Body of pancreas (tissue), 4 donors: ENCODE measurements at places on chromosomes 2 and 18.

- DNase-seq = no peak
Measured at GRCh38 chr18:24246143-24246542, 107.3 kb downstream of the CABYR start.

- no peak for DNase-seq
Measured at GRCh38 chr18:37305066-37305465, 260.5 kb downstream of the CELF4 start.

GRCh38 chr2:159152128-159152778 lies 134.2 kb downstream of the WDSUB1 start:
- no peak for DNase-seq

GRCh38 chr2:221680548-221680947 lies 108.4 kb upstream of the EPHA4 start:
- DNase-seq = no peak

DNA sequence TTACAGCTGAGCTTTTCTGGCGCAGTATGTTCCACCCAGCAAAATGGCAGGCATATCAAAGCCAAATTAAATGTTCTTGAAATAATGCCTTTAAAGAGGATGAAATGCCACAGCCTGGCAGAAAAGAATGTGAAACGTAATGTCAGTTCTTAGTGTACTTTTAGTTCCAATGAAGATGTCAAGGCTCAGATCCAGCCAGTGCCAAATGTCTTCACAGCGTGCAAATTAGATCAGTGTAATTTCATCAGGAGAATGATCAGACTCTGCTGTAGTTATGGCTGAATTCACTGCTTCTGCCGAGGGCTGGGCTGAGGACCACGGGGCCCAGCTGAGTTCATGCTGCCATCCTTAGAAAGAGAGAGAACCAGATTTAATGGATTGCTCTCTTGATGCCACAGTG lies 78.7 kb upstream of the ITGA4 start:
- no peak for DNase-seq

DNA sequence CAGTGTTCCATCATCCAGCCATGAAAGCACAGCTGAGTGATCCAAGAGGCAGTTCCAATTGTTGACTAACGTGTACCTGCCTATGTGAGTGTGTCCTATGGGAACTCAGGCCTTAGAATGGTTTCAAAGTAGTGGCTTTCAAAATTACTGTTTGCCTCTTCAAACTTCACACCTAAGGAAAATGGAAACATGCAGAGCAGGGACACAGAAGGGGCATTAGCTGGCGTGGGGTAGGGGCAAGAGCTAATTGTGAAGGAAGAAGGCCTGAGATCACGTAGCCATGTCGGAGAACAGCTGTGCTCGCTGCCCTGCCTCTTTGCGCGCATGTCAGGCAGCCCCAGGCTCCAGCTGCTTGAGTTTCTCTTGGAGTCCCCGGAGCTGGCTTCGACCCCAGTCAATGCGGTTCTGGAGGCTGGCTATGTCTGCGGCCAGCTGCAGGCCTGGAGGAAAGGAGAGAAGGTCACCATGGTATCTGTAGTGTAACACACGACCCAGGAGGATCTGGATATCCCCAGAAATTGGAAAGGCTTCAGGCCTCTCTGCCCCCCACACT lies 3.8 kb upstream of the IMP4 start:
- DNase-seq = no peak

GRCh38 chr2:121650315-121650930 lies 1.2 kb upstream of the CLASP1 start:
- DNase-seq = no peak

DNA sequence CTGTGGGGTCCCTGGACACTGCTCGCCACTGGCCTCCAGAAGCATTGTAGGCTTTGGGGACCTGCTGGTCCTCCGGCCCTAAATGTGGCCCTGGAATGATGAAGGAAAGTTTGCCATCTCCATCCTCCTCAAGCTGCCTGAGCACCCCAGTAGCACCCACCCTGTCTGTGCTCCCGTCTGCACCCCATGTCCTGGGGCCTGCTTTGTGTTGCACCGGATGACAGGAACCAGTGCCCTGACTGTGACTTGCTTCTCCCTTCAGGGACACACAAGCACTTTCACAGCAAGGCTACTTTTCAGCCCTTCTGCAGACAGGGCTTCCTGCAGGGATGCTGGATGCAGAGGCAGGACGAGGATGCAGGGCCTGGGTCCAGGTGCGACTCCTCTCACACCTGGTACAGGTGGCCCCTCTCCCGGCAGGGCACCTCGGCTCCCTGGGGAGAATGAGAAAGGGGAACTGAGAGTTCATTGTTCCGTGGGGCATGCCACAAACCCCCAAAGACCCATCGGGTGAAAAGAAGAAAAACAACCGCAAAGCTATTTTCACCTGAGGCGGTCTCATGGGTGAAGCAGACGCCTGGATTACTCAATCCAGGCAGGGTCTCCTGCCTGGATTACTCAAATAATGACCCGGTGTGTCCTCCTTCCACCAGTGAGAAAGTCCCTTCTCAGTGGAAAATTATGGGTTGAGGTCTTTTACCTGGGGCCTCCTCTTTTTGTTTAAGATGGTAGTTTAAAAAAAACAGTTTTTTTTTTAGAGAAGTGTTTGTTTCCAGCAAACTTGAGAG lies 74.9 kb downstream of the LONRF2 start:
- DNase-seq = no peak

GRCh38 chr18:55566456-55566935 lies 21.5 kb downstream of the TCF4 start:
- no peak for DNase-seq

GRCh38 chr18:23143016-23143814 lies 7.9 kb downstream of the CABLES1 start:
- no peak for DNase-seq

DNA sequence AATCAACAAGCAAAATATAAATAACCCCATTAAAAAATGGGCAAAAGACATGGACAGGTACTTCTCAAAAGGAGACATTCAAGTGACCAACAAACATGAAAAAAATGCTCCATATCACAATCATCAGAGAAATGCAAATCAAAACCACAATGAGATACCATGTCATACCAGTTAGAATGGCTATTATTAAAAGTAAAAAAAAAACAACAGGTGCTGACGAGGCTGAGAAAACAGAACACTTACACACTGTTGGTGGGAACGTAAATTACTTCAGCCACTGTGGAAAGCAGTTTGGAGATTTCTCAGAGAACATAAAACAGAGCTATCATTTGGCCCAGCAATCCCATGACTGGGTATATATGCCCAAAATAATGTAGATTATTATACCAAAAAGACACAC lies 69.1 kb downstream of the CWC22 start:
- no peak for DNase-seq

GRCh38 chr18:80200932-80201672 lies 46.2 kb downstream of the PARD6G start:
- no peak for DNase-seq

DNA sequence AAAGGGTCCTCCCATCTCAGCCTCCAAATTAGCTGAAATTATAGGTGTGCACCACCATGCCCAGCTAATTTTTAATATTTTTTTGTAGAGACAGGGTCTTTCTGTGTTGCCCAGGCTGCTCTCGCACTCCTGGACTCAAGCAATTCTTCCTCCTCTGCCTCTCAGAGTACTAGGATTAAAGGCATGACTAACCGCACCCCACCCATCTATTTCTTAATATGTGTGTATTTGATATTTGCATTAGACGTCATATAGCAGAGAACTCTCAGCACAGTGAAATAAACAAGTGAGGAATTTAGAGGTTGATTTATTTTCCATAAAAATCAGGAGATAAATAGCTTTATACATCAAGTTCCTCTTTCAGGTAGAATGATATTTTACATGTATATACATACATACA lies 213.5 kb downstream of the FSIP2 start:
- no peak for DNase-seq

- DNase-seq = peak; percentile 93
Measured at GRCh38 chr18:34493099-34493544, 217.0 kb upstream of the DTNA start.

- DNase-seq = no peak
Measured at GRCh38 chr2:177161741-177162460, 50.7 kb upstream of the HNRNPA3 start.

DNA sequence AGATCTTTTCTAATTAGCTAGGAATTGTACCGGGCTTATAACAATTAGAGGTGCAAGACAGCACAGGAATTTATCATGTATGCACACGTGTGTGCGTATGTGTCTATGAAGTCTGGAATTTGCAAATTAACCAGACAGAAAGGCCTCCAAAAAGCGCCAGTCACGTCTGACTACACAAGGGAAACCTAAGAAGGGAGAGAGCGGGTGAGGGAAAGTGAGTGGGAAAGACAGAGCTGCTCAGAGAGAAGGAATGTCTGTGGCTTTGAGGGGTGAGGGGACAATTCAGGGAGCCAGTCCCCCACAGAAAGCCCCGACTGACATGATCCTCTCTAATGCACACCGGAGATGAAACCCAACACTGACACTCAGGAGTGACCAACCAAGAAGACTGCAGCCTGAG lies 197.7 kb upstream of the SH3BP4 start:
- DNase-seq = no peak

GRCh38 chr2:203662951-203663350 lies 43.5 kb upstream of the CD28 start:
- no peak for DNase-seq

GRCh38 chr18:30987467-30988241 lies 54.9 kb downstream of the DSC3 start:
- DNase-seq = peak; percentile 40

- peak; percentile 15 for DNase-seq
Measured at GRCh38 chr2:17877811-17878280, 621 bp upstream of the KCNS3 start.

DNA sequence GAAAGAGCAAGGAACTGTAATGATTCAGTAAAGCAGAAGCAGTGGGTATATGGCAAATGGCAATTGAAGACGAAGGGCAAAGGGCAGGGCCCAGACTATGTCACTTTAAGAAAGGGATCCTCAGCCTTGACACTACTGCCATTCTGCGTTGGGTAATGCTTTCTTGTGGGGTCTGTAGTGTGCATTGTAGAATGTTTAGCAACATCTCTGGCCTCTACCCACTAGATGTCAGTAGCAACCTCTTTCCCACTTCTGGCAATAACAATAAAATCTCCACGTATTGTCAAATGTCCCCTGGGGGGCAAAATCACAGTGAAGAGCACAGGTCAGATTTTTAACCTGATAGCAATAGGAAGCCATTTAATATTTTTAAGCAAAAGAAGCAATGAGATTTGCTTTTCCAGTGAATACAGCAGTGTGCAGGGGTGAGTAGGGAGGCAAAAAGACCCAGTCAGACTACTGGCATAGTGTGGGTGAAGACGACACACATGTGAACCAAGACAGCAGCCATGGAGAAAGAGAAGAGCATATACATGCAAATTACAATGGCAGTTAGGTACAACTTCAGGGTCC lies 209.5 kb downstream of the DYM start:
- no peak for DNase-seq

DNA sequence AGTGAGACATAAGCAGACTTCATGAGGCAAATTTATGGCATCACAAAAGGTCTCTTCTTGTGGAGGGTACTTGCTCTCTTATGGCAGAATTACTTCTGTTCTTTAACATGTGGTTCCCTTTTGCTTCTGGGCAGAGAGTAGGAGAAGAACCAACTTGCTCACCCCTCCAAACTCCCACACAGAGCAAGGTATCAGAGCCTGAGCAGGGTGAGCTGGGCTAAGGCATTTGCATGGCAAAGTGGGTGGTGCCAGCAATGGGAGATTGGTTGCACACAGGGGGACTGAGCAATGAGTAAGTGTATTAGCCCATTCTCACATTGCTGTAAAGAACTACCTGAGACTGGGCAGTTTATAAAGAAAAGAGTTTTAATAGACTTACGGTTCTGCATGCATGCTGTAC lies 64.2 kb upstream of the ITGB6 start:
- DNase-seq = no peak

DNA sequence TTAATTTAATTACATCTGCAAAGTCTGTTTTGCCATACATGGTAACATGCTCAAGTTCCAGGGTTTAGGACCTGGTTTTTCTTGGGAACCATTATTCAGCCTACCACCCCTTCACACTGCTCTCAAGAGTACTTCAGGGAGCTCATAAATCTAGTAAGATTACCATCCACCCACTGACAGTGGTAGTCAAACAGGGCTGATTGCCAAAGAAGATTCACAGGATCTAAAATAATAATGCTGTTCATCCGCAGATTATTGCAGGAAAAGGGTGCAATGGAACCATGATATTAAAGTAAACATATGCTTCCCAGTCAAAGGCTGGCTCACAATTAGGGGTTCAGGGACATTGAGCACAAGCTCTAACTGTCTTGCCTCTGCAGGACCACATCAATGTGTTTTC lies 148.0 kb upstream of the CYRIA start:
- DNase-seq = no peak

DNA sequence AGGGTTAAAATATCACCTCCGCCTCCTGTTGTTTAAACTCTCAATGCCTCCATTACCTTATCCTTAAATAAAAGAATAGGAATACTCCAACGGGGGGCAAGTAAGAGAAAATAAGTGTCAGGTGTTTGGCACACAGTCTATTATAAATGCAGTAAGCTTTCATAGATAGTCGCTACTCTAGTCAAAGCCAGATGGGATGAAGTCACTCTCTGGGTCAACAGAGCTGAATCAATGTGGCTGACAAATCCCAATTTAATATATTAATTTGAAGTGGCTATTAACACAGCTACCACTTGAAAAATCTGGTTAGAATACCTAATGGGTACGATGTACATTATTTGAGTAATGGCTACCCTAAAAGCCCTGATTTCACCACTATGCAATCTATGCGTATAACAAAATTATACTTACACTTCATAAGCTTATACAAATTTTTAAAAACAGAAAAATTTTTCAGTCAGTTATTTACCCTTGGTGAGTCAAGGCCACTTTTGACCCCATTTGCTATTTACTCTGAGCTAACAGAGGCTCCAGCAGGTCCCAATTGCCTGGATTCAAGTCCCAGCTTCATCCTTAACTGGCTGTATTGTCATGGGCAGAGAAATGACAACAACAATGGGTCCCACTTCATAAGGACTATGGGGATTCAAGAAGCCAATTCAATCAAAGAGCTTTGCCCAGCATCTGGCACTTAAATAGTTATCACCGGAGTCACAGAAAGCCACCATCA lies 167.5 kb upstream of the PID1 start:
- no peak for DNase-seq

GRCh38 chr2:113225263-113226259 lies 51.8 kb downstream of the PSD4 start:
- peak; percentile 78 for DNase-seq

DNA sequence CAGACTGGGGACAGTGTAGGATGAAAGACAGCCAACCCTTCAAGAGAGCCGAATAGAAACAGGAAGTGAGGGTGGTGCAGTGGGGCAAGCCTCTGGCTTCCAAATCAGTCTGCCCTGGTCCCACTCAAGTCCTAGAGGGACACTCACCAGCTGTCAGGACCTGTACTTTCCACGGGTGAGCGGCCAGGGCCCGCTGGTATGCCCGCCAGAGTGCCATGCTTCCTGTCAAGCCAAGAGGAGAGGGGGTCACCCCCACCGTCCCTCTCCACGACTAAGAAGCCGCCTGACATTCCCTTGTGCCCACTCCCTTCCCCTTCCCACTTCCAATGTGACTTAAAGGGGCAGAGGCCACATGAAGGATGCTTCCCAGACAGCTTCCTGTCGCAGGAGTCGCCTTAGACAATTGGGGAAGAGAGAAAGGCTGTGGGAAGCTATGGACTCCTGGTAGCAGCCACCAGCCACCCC lies 564 bp downstream of the MPV17 start:
- DNase-seq = peak; percentile 35
